Vagina (tissue), 2 donors: ENCODE measurements at places on chromosomes 16 and 17.

DNA sequence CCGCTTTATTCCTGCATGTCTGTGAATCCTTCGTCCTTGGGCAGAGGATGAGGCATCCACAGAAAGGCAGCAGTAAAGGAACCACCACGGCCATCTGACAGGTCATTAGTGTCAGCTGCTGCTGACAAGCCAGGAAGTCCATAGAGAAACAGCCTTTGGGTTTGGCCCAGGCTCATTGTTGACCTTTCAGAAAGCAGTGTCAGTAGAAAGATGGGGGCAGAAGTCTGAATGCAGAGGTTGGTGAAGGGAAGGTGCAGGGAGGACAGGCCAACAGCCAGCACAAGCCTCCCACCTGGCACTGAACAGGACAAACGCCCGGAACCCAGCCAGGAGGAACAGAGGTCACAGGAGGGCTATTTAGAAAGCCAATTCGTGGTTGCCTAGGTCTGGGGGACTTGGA lies 105.8 kb downstream of the VAT1L start:
- no peak for DNase-seq

DNA sequence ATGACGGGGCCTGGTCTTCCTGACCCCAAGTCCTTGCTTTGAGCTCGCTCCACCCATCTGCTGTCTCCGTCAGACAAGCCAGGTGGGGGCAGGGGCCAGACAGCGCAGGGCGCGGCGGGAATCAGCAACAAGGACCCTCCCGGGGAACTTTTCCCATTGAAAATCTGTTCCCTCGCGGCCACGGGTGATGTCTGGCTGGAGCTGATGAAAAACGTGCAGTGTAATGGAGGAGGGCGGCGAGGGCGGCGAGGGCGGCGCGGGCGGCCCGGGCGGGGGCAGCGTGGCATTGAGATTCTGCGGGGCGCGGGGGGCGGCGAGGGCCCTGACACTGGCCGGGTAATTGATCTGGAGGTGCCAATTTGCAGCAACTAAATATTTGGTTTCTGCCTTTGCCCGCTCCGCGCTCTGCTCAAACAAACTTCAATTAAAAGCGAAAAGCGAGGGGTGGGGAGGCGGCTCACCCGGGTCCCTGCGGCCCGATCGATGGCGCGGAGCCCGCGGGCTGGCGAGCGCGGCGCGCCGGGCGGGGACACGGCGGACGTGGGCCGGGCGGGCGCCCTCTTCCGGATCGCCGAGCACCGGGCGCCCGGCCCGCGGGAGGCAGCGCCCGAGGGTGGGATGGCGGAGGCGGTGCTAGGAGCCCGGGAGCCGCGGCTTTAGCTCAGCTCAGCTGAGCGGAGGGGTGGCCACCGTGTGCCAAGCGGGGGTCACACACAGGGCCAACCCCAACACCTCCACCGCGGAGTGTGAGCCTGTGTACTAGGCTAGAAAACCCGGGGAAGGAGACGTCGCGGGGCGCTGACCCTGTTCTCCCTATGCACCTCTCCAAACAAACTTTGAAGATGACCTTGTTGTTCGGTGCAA lies 32.4 kb downstream of the DCAKD start:
- DNase-seq = no peak

DNA sequence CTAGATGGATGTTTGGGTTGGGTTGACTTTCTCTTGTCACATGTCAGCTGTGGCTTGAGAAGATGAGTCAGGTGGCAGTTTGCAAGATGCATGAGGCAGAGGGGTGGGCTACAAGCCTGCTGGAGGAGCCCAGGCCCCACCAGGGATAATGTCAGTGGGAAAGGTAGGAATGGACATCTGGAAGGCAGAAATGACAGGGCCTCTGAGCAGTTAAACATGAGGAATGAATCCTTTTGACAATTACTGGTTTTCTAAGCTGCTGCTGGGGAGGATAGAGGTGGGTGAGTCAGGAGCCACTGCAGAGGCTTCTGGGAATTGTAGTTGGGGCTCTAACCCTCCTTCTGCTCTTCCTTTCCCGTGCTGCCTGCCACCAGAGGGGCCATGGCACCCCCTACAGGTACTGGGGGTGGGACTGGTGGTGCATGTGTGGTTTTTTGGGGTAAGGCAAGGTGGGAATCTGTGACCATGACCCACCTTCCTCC lies 15.7 kb downstream of the SLC52A1 start:
- no peak for DNase-seq

DNA sequence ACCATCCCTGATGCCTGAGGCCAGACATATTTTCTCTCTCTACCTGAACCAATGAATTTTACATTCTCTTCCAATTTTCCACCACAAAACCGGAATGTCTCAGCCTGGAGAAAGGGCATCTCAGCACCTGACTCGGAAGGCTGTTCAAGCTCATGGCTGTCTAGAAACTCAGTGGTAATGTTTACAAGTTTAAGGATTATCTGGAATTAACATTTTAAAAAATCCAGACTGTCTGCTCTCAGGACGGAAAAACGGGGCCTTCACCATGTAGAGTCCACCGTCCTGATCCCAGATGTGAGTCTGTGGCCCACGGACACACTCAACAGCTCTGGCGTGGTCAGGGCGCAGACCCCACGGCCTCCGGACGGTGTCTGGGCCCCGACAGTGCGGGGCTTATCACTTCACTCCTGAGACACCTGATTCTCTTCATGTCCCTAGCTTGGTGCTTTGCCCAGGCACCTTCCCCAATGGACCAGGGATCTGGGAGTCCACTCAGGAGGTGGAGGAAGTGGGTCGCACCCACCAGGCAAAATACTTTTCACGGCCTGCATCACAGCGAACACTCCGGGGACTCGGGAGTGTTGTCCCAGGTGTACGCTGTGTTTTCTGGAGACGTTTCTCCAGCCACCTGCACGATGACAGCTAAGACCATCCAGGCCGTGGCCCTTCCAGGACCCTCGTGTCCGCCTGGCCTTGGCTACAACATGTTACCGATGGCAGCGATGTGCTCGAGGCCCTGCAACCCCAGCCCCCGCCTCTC lies 101.5 kb downstream of the ZNF778 start:
- DNase-seq = no peak

- DNase-seq = no peak
These were observed 122.5 kb downstream of the XYLT1 start for GRCh38 chr16:17348042-17348783.

DNA sequence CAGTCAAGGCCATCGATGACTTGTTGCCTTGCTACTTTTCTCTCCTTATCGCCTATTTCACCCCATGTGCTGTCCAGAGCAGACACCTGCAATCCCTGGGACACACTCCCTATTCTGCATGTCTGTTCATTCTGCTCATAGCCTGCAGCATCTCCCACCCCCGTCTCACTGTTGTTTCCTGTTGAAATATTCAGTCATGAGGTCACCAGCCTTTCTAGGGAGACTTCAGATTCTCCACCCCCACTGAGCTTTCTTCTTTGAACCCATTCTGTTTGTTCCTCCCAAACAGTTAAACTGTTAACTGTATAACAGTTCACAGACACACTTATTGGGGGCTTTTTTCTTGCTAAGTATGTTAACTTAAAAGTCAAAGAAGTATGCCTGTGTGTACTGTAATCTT lies 94.4 kb downstream of the AATF start:
- DNase-seq = no peak

GRCh38 chr16:29992344-29992967 lies 3.0 kb downstream of the HIRIP3 start:
- no peak for DNase-seq
